ENCODE measurements at places on chromosomes 7 and 10.

DNA sequence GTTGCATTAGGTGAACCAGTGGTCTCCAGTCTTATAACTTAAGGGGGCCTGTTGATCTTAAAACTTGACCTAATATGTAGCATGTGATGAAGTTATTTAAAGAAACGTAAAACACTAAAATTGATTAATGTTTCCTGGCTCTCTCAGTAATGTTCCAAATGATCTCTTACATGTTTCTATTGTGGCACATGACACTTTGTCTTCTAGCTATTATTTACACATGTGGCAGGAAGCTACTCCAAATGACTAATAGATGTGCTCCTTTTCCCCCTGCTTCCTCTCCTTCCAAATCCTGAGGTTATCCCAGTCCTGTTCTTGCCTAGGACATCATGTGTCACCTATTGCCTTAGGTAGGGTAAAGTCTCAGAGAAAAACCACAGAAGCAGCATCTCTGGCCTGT is 89.4 kb downstream of the FAS start:
- DNase-seq = no peak

DNA sequence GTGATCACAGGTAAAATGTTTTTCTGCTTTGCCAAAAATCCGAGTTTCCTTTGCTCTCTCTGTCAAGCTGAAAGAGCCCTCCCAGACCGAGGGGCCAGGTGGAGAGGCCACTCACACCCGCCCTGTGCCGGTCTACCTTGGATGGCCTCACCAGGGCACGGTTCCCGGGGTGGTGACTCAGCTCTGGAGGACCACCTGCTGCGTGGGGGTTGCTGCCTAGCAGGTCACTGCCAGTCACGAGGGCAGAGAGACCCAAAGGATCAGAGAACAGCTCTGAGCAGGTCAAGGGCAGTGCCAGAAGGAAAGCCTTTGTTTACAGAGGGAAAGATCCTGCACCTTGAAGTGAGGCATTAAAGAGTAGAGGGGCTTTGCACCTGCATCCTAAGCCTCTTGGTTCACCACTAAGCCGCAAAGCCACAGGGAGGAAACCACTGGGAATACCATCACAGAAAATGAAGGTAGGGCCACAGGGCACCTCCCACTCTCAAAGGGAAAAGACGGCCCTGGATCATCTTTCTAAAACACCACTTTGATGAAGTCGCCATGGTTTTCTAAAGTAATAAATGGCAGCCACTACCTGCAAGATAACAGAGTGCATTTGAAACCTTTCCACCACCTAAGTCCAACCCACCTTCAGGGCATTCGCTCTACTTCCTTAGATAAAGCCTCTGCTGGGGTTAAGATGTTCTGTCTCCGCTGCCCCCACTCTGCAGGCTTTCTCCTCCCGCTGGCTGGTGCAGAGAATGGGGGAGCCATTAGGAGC is 160.3 kb upstream of the KLF14 start:
- no peak for DNase-seq

- DNase-seq = no peak
These were observed 88.3 kb downstream of the C10orf105 start for GRCh38 chr10:71631007-71631861.

- peak; percentile 79 for DNase-seq
These were observed 20.9 kb downstream of the CD36 start for GRCh38 chr7:80659120-80660055.

DNA sequence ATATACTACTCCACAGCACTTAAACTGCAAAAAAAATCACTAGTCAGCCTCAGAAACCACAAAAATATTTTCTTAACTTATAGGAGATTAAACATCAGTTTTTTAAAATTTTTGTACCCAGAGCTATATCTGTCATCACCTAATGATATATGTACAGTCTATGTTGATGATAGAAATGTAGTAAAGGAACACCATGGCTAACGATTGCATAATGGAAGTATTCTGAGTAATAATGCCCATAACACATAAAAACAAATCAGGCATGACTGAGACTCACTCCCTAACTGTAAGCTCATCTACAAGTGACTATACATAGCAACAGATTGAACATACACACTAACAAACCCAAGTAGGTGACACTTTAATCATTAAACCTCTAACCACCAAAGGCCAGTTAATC is 51.3 kb downstream of the TSPAN12 start:
- no peak for DNase-seq

DNA sequence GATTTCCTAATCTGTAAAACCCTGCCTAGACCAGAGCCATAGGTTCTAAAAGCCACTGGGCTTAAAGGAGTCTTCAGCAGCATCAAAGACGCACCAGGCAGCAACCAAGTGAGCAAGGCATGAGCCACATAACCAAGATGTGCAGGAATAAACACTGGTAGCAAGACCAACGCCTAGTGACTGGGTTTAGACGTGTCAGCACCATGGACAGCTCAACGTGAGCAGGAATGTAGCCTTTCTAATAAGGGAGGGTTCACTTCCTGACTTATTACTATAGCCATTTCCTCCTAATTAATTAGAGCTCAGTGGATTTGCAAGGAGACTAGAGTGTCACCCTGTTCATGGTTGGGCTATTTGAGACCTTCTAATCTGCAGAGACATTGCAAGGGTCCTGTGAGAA is 223.7 kb downstream of the LHFPL3 start:
- peak; percentile 70 for DNase-seq

- DNase-seq = no peak
These were observed 43.5 kb upstream of the FOXL3 start for GRCh38 chr7:246451-246850.

- no peak for DNase-seq
These were observed 17.1 kb upstream of the ZNF800 start for GRCh38 chr7:127409629-127410028.

DNA sequence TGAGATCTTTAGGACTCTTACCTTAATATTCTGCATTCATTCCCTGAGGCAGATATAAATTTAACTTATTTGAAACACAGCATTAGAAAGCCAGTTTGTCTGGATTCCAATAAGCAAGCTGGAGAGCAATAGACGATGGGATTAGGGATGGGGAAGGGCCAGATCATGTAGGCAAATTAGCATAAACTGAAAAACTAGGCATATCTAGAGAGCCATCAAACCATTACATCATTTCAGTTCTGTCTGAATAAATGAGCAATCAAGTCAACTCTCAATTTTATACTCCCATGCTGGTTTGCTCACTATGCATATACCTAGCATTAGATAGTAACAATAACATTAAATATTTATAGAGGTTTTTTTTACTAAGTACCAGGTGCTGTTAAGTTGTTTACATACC is 583.6 kb upstream of the LRRN3 start:
- no peak for DNase-seq

DNA sequence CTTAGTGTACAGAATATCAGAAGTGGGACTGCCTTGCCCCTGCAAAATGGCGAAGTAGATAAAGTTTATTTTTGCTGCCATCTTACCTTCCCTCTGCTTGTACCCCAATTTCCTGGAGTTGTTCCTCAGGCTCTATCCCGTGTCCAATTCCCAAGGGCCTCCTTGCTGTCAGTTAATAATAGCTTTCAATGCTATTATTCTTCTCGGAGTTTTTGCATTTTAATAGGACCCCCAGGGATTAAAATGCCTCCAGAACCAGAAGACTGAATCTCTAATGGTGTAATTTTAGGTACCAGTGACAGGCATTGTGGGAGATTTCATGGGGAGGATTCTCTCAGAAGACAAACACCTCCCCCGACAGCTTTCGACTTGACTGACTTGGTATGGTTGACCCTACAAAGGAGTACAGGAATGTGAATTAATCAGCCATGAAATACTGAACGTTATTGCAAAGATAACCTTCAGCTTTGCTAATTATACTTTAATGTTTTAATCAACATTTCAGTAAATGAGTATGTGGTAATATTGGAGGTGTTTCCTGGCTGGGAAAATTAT is 75.2 kb downstream of the ZNF22 start:
- DNase-seq = no peak

DNA sequence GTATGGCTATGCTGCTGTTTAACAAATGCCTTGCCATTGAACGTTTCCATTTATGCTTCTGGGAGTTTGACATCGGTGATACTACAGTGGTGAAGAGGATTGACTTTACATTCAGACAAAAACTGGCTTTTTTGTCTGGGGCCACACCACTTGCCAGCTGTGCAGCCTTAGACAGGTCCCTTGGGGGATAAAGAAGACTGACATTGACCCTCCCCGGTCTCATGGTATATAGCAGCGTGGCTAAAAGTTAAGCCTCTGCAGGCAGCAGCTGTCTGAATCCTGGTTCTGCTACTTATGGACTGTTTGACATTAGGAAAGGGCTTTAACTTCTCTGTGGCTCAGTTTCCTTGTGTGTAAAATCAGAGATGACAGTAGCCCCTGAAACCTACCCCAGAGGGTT is 42.0 kb upstream of the PTF1A start:
- DNase-seq = no peak

- no peak for DNase-seq
These were observed 43.2 kb upstream of the NRP1 start for GRCh38 chr10:33377658-33378025.

GRCh38 chr10:15265056-15265455 is 96.6 kb upstream of the NMT2 start:
- DNase-seq = no peak

- no peak for DNase-seq
These were observed 181.5 kb downstream of the TRIL start for GRCh38 chr7:28776463-28777157.

DNA sequence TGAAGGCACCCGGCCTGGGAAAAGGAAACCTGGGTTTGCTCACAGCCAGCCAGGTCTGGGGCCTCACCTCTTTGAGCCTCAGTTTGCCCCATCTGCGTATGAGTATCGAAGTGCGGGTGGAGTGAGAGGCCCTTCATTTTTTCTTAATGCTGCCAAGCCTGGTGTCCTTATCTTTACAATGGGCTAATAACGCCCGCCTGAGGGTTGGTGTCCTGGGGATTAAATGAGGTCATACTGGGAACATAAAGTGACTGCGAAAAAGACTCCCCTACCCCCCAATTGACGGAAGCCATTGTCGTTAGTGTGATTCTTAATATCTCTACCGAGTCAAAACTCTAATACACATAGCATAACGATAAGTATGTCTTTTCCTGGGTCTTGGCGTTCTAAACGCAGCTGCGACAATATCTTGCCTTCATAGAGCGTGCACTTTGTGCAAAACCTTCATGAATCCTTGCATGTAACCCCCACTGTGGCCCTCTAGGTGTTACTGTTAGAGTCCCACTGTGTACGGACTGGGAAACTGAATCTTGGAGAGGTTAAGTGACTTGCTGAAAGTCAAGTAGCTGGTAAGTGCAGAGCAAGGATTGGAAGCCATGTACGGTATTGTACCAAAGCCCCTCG is 11.4 kb upstream of the GRB10 start:
- peak; percentile 35 for DNase-seq

GRCh38 chr7:116771640-116772039 is 90.7 kb upstream of the CAPZA2 start:
- no peak for DNase-seq

DNA sequence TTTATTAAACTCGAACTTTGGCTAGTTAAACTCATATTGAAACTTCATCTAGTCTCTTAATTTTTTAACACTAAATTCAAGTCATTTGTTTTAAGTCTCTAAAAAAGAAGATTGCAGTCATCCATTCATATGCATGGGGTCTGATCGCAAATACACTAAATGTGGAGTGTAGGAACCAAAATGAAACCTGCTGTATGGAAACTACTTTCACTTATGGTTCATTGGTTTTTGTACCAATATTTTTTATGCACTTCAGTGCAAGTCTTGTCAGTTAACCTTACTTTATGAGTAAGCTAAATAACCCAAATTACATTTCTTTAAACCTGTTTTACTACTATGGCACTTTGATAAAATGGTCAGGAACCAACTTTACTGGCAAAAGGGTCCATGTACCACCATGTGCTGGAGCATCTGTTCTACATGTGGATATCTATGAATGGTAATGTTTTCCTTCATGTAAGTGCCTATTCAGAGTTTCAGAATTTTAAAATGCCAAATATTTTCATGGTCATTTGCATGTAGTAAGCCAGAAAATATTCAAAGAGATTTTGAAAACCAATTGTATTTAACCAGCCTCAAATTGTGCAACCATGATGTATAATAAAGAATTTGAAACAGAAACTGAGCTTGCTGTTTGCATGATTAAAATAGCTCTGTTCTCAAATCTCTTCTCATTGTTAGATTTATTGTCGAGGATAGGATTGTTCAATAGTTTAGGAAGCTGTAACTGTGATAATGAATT is 7.6 kb upstream of the SUPV3L1 start:
- no peak for DNase-seq

- no peak for DNase-seq
These were observed 2.1 kb upstream of the CFAP46 start for GRCh38 chr10:132944510-132944909.

DNA sequence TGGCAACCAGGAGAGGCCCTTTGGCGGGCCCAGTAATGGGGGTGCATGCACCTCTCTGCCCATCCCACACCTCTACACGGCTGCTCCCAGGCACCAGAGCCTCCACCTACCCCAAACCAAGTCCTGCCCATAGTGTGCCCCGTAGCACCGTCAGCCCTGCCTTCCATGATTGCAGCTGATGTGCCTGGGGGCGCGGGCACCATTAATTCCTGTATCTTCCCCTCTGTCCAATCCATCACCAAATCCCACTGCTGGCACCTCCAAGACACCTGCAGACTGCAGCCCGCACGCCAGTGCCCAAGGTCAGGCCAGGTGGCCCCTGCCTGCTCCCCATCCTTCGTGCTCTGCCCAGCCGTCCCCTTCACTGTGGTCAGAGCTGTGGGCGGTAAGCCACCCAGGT is 533.0 kb downstream of the PTPRN2 start:
- DNase-seq = no peak

GRCh38 chr10:97278491-97278989 is 13.9 kb downstream of the ARHGAP19 start:
- peak; percentile 86 for DNase-seq

GRCh38 chr10:125343118-125343925 is 183.0 kb upstream of the CTBP2 start:
- DNase-seq = peak; percentile 43

DNA sequence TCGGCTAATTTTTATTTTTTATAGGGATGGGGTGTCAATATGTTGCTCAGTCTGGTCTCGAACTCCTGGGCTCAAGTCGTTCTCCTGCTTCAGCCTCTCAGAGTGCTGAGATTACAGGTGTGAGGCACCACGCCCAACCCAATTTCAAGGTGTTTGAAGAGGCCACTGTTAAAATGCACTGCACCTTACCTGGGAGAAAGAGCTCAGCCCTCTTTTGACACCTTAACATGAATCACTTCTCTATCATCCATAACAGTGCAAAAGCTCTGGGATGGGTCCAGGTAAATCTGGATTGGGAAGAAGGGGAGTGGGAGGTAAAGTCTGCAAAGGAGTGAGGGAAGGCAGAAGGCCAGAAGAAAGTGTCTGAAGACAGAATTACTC is 557 bp upstream of the ZNF282 start:
- no peak for DNase-seq

GRCh38 chr7:46209611-46210388 is 288.7 kb upstream of the IGFBP3 start:
- no peak for DNase-seq

DNA sequence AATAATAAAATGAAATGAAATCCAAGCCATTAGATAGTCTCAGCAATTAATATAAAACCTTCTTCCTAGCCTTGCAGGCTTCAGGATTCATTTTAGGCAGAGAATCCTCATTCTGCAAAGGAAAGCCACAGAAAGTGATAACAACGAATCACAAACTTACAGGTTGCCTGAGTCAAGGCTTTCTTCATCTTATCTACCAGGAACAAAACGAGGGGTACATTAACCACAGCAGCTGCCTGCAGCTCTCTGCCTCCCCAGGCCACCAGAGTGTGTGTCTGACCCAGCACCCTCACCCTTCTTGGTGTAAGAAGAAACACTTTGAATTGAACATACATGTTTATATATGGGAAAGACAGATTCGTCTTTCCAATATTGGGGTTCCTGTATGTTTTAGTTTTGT is 12.5 kb upstream of the TNS3 start:
- DNase-seq = peak; percentile 96
